ENCODE measurements at places on chromosomes 1 and 21. TPM values are rescaled to one million over a fixed set of nuclear protein-coding genes. Genes with fewer than 3 reads are reported as not detected.
A peak's percentile ranks its signal among the peaks of the same experiment; 100 is the strongest.

DNA sequence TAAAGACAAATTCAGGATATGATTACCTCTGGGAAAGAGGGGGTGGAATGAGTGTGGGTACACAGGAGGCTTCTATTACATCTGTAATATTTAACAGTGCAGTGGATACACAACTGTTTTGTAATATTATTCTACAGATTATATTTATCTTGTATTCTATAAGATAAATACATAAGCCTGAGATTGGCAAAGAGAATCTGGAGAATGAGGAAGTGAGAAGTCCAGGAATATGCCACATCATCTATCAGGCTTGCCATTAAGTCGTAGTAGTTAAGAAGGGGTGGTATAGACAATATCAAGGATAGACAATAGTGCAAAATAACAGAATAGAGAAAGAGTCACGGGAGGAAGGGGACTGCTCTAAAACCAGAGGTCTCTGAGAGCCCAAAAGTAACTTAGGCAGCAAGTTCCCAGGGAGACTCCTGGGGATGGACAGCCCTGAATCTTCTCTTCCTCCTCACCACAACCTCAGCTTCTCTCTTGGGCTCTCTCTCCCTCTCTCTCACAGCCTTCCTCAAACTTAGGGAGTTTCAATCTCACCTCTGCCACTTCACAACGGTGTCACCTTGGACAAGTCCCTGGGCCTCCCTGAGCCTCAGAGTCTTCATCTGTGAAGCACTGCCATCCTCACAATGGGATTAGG lies 14.0 kb upstream of the PTAFR start:
- DNase-seq, result peak; percentile 88

GRCh38 chr1:84853741-84854721 lies 39.0 kb downstream of the LPAR3 start:
- peak; percentile 41 for DNase-seq

DNA sequence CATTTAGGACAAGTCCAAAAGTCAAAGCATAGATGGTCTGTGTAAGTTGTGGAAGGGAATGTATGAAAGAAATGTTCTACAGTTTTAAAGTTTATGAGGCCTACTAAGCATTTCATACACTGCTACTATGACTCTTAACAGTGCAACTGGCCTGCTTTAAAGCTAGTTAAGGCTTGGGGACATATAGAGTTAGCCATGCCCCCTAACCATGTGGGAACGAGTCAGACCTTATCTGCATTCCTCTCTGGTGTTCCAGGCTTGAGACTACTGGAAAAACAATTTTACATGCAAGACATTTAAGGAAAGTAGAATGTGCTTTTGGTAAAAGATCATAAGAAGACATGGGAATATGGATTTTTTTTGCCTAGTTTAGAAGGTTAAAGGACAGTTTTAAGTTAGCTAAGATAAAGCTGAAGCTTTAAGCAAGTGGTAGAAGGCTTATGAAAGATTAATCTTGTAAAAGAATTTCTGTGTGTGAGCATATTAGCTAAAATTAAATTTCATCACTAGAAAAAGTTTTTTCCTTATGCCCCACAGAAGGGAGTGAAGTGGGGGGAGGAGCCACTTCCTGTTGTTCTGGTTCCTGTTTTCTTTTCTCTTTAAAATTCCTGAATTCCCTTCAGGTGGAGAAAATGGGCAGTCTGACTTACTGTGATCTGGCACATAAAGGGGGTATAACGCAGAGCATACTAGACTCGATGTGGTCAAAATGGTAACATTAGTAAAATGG lies 8.9 kb upstream of the CD48 start:
- DNase-seq, result no peak

DNA sequence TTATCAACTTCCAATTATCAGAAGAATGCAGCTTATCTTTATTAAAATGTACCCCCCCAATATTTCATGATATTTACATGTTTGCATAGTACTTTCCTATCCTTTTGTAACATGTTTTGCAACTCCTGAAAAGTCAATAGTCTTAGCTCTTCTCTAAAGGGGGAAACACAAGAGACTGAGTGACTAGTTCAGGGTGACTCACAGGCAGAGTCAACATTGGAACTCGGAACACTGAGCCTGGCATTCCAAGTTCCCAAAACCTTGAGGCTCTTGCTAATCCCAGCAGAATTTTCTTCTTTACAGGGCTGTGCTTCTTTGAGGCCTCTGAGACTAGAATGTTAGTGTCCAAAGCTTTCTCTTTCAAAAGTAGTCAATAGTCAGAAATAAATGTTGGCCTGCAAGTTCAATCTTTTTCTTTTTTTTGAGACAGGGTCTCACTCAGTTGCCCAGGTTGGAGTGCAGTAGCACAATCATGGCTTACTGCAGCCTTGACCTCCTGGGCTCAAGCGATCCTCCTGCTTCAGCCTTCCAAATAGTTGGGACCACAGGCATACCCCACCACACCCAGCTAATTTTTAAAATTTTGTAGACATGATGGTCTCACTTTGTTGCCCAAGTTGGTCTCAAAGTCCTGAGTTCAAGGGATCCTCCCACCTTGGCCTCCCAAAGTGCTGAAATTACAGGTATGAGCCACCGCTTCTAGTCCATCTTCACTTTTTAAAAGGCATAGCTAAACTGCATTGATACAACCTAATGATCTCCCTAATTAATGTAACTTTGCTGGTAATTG lies 37.5 kb downstream of the ZNF281 start:
- peak; percentile 93 for DNase-seq

DNA sequence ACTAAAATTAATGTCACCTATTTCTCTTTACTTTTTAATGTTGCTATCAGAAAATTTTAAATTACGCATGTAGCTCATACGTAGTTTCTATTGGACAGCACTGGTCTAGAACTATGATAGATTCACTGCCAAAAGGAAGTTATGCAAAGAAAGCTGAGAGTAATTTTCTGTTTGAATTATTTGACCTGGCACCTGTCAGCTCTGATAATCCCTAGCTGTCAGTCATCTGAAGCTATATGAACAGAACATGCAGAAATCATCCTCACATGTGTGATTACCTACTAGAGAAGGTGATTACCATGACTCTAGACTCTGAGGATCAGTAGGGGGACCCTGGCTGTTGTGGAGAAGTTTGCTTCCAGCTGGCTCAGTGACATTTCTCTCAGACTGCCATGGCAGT lies 40.8 kb downstream of the F5 start:
- no peak for DNase-seq

DNA sequence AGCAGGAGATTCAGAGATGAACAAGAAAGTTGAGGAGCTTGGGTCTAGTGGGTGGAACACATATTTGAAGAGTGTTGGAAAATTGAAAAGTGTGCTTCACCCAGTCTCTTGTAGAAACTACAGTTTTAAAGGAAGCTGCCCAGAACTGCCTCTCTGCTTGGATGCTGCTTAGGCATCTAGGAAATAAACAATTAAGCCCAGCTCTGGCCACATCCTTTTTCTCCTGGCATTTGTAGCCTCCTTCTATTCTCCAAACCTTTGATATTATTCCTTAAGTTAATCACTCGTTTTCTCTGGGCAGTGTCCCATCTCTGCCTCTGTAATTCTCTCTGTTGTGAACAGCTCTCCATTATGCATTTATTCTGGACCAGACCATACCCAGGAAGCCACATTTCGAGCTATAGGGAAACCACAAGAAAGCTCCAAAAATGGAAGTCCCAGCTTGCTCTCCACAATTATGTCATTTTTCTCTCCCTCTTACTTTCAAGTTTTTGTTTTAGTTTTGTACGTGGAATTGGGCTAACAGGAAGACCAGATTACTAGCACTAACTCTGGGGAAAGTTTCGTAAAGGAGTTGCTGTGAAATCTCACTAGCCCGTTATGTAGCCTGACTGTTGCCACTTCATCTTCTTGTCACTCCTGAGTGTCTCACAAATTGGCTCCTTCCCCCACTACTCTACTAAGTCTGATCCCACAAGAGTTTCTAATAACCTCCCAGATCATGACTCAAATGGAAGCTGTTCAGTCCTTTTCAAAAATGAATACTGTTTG lies 102.2 kb downstream of the NTMT2 start:
- DNase-seq, result no peak

GRCh38 chr1:66374561-66375111 lies 159.3 kb upstream of the SGIP1 start:
- no peak for DNase-seq

DNA sequence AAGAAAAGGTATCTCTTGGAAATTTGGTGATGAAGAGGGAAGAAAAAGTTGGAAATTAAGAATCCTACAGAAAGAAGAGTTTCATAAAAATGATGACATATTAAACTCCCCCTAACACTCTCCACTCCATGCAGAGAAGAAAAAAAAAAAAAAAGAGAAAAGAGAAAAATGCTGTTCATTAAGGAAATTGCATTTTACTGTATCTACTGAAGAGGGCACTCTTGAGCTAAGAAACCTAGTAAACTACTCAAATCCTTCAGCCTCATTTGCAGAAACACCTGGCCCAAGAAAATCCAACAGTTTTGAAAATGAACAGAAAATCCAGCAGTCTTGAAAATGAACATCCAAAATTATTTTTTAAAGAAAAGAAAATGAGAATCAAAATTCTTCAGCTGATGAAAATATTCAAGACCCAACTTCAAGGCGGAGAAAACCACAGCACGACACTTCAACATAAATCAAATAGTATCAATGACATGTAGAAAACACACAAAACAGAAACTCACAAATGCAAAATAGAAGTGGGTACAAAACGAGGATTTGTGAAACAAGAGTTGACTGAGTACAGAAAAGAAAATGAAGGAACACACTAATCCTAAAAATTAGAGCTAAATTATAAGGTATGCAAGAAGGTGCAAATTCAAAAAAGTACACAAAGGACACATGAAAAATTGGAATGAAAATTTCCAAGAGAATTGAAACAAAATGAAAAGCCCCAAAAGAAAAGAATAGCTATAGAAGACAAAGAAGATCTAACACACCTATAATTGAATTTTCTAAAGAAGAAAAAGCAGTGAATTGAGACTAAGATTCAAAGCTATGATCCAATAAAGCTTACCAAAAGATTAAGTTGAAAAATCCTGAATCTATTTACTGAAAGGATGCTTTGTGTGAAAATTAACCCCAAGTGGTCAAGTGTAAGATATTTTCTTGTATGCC lies 73.2 kb upstream of the DNAJC6 start:
- DNase-seq, result no peak

DNA sequence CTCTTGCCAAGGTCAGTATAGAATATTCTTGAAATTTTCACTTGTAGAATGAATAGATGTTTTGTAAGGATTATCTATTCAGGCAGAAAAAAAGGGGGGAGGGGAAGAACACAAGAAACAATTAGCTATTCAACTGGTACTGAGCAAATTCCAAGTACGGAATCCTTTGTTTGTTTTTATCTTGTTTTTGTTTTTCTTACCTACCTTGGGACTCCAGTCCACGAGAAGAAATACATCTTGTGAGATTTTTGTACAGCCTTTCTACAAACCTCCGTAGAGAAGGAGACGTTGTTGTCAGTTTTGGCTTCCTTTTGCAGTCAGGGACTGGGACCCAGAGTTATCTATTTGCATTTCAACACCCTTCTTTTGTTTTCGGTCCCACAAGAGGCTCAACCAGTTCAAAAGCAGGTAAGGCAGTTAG lies 36.0 kb downstream of the ZNF281 start:
- DNase-seq, result no peak

DNA sequence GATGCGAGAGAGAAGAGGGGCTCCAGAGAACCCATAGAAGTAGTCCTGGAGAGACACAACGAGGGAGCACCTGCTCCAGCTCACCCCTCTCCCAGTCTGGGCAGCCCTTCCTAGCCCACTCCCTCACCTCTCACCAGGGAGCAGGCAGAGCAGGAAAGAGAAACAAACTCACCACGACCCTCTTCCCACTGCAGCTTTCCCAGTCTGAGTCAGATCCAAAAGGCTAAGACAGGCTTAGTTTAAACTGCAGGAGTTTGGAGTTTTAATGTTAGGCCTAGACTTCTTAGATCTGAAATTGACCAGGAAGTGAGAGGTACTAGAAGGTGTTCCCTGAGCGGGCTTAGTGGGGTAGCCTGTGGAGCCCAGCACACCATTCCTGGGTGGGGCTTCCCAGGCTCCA lies 29.6 kb downstream of the SLC1A7 start:
- DNase-seq, result no peak

DNA sequence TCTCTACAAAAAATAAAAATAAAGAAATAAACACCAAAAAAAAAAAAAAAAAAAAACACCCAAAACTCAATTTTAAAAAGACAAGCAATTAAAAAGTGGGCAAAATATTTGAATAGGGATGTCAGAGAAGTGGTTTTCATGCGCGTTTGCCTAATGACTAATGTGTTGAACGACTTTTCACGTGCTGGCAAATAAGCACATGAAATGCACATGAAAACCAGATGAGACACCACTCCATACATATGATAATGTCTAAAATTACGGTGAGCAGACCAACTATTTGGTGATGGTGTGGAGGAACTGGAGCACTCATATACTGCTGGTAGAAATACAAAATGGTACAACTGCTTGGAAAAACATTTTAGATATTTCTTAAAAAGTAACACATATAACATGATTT lies 39.4 kb upstream of the UHMK1 start:
- DNase-seq, result no peak

DNA sequence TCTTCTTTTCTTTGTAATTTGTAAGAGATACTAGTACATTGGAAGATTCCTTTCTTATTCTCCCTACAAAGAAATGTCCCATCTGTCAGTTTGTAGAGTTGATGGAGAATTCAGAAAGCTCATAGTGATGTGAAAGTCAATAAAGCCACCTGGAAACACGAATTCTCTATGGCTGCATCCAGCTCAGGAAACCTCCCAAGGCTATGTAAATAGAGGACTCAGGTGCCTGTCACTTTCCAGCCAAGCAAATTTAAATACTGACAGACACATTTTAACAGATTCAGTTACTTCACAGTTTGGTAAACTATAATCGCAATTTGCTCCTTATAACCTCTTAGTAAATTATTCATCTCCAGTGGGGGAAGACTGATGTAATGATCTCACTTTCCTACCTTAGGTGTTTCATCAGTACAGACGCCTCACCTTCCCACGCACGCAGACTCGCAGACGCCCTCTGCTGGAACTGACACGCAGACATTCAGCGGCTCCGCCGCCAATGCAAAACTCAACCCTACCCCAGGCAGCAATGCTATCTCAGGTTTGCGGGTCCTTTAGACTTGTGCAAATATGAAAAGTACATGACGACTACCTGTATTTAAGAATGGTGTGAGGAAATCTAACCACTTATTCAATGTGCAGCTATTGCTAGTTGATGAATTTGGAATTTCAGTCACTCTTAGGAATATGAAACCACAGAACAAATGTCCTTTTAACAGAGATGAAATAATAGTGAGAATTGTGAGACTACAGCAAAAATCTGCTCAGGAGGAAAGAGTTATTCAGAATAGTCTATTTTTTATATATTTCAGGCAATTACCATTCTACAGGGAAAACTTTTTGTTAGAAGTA lies 60.6 kb downstream of the PTPRC start:
- DNase-seq, result no peak

DNA sequence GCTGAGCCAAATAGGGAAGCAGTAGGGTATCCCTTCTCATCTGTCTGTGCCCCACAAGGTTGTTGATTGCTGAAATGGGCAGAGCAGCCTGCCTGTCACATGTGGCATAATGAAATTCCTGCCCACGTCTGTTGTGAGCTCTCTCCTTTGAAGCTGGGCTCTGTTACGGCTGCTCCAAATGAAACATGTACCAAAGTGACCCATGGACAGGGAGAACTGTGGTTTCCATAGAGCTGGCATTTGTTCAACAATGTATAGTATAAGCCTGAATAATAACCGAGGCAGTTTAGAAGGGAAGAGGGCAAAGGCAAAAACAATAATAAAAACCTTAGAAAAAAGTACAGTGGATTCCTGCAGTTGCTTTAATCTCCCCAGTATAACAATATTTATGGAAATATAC lies 149.7 kb downstream of the LYPLAL1 start:
- DNase-seq, result no peak

- no peak for DNase-seq
These were observed 130.3 kb upstream of the SPATA6 start for GRCh38 chr1:48602349-48602748.

ARHGEF11 gene
- 25.2 TPM for total RNA-seq

KRTAP11-1 gene
- total RNA-seq, result not detected

YOD1 gene
- 12.5 TPM for total RNA-seq

SIM2 gene
- 18.5 TPM for total RNA-seq

AUNIP gene
- total RNA-seq, result 11.0 TPM

Measured in PC-9 (cell line).